ENCODE measurements at places on chromosomes 2 and 18.

- DNase-seq = no peak
Observed at GRCh38 chr2:72222829-72223564, 75.3 kb upstream of the CYP26B1 start.

DNA sequence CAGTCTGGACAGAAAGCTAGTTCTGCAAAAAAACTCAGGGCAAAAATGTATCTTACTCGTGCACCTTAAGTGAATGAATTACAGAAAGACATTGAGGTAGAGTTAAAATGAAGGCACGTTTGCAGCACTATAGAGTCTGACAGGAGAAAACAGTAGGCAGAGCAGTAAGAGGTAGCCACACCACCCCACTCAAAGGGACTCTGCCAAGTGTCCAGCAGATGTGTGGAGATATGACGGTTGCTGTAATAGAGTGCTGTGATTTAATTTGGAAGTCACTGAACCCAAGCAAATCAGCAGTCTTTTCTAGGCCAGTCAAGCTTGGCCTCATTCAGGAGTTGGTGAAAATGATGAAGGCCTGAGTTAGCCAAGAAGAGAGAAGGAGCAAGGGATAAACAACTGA is 464.4 kb downstream of the PTPRM start:
- no peak for DNase-seq

DNA sequence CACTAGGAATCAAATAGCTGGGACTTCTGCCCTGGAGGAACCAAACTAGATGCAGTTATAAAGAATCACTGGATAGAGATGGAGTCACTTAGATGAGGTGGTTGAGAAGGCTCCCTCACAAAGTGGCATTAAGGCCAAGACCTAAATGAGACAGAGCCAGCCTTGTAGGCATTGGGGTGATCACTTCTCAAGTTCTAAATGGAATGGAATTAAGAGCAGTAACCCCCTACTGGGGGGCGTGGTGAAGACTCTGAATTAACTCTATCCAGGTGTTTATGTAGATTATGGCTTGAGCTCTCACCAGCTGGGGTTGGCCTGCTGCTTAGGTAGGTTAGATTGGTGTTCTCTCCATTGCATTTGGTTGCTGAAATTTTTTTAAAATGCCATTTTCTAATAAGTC is 71.3 kb downstream of the TTC27 start:
- DNase-seq = no peak

- DNase-seq = no peak
Observed at GRCh38 chr2:224347176-224348051, 54.5 kb downstream of the FAM124B start.

DNA sequence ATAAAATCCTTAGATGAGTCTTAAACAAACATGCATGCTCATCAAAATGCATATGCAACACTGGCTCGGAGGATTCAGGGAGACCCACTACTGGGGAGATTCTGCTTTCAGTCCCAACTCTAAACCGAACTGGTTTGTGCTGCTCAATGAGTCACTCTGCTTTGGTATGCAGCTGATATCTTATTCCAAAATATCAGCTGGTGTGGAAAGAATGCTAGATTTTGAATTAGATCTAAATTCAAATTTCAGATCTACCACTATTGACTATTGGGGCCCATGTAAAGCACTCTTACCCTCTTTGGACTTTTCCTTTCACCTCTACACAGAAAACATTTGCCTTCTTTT is 39.2 kb upstream of the TTN start:
- no peak for DNase-seq

- no peak for DNase-seq
Observed at GRCh38 chr18:74878267-74878666, 280.6 kb downstream of the ZNF407 start.

DNA sequence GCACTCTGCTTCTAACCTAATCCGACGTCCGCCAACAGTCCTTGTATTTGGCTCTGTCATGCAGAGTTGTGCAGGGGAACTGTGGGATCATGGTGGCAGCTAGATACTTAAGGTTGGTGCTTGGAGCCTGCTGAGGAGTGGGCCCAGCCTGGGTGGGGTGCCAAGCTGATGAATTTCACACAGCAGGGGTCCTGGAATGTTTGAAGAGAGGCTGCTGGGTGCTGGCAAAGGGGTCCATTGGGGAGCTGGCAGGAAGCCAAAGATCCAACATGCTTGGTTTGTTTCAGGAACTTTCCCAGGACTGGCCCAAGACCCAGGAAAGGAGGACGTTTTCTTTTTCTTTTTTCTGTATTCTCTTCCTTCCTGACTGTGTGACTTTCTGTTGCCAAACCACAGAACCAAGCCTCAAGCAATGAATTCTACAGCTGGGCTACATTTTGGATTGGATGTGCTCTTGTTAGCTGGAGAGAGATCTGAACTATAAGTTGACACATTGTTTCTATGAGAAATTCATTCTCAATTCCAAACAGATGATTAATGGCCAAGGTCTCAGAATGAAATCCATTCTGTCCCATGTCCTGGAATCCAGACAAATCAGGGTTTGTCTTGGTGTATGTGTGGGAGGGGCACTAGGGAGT is 49.9 kb downstream of the DHRS9 start:
- DNase-seq = no peak

GRCh38 chr2:70073493-70073892 is 13.8 kb upstream of the PCBP1 start:
- no peak for DNase-seq

GRCh38 chr18:21057112-21057511 is 54.5 kb downstream of the ROCK1 start:
- no peak for DNase-seq

GRCh38 chr2:207319316-207319715 is 153.6 kb upstream of the KLF7 start:
- DNase-seq = no peak

DNA sequence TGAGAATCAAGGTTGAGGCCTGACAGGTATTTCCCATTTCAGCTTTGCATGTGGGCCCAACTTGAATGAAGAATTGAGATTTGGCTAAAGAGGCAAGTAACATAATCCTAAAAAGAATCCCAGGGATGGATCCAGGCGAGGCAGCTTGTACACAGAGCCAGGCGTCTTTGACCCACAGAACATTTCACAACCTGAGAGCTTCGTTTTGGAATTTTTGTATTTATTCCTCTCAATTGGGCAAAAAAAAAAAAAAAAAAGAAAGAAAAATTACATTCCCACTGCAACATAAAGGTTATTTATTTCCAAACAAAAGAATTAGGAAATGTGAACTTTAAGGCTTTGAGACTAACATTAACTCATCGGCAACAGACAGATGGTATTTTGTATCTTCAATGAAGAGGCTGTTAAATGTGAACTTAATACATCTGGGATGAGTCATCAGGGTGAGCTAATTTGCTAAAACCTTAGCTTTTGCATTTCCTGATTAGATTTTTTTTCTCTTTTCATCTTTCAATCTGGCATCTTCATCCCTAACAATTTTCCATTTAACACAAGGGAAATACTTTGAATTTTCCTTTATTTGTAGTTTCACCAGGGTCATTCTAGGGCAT is 478.5 kb upstream of the TNP1 start:
- DNase-seq = no peak

GRCh38 chr2:127674241-127675209 is 805 bp downstream of the LIMS2 start:
- DNase-seq = no peak

DNA sequence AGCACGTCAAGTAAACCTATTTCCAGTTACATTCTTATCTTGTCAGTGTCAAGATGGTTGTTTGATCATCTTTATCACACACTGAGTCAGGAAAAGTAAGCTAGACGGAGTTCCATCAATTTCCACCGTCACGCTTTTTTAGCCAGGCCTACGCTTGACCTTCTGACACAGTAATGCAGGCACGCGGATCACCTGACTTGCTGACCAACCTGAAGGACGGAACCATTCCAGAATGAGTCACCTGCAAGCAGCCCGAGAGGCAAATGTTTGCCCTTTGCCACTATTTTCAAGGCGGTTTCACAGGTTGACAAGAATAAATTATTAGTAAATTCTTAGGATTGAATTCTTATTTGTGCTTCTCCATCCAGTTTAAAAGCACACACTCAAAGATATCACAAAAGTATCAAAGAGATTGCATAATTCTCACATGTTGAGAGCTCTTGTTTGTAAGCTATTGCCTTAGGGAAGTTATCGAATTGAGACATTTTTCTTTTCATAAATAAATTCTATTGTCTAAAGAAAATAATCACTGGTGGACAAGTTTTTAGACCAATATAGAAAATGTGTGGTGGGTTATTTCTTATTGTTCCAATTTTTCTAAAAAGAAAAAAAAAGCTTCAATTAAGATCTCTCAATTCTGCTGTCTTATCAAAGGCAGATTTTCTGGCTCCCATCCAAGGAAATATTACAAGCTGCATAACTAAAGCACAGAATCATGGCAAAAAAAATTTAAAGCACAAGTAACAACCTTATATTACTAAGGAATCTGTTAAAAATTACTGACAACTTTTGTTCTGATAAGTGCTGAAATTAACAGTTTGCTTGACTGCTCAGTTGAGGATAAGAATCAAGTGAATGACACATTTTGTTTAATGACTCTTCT is 31.9 kb downstream of the UXS1 start:
- DNase-seq = no peak

GRCh38 chr2:204024503-204024902 is 87.9 kb downstream of the ICOS start:
- DNase-seq = no peak

GRCh38 chr2:211391189-211391567 is 834.8 kb downstream of the CPS1 start:
- no peak for DNase-seq

GRCh38 chr2:67572721-67573435 is 175.7 kb downstream of the ETAA1 start:
- no peak for DNase-seq

DNA sequence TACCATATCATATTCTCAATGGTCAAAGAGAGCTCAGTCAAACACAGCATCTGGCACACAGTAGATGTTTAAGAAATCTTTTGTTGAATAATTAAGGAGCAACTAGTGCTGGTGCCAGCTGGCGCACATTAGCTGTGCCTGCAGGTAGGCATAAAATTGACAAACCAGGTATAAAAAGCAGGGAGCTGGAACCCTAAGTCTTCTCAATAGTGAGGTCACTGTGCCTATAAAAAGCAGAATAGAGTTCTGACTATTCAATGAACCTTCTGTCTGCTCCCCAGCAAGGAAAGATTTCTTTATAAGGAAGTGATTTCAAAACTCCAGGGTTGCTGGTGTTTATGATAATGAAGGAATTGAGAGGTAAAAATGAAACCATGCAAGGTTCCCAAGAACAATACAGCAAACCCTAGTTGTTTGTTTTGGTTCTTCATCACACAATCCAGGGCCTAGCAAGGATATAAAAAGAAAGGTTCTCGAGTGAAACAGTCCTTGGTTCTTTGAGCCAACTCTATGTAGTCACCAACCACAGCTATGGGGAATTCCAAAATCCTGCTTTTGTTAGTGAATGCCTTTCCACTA is 76.1 kb downstream of the THADA start:
- no peak for DNase-seq

DNA sequence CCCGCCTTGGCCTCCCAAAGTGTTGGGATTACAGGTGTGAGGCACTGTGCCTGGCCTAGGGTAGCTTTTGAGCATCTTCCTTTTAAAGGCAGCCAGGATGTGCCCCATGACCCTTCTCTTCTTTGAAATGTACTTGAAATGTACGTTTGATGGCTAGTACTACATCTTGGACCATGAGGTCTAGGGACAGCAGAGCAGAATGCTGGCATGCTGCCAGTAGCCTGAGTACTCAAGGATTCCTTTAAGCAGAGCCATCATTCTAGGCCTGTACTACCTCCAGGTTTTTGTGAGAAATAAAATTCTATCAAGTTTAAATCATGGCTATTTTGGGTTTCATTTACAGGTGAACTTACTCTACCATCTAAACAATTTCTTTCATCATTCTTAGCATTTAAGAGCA is 2.9 kb upstream of the EML6 start:
- no peak for DNase-seq

- no peak for DNase-seq
Observed at GRCh38 chr2:21251216-21251980, 127.6 kb downstream of the TDRD15 start.

- DNase-seq = no peak
Observed at GRCh38 chr2:3041246-3041645, 336.4 kb downstream of the EIPR1 start.

- no peak for DNase-seq
Observed at GRCh38 chr18:34794348-34794747, 84.2 kb downstream of the DTNA start.

GRCh38 chr2:39743269-39743776 is 35.7 kb downstream of the THUMPD2 start:
- DNase-seq = no peak

- no peak for DNase-seq
Observed at GRCh38 chr2:239726091-239726591, 299.0 kb downstream of the NDUFA10 start.

DNA sequence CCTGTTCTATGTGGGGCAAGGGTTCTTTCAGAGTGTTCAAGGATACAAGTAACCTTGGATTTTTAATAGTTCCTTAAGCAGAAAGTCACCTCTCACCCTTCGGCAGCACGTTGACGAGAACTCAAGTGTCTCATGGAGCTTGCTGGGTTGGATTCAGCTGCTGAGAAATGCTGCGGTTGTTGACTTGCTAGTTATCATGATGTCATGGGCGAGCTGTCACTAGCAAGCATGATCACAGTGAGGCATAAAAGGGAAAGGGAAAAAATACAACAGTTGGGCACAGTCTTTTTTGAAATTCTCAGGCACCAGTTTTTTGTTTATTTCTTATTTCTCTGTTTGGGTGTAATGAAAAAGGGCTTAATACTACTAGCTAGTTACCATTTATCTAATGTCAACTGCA is 53.2 kb downstream of the ADCYAP1 start:
- DNase-seq = no peak

GRCh38 chr2:172249334-172249733 is 146.6 kb upstream of the DLX2 start:
- no peak for DNase-seq

GRCh38 chr18:73741946-73742345 is 405.7 kb downstream of the FBXO15 start:
- DNase-seq = no peak

DNA sequence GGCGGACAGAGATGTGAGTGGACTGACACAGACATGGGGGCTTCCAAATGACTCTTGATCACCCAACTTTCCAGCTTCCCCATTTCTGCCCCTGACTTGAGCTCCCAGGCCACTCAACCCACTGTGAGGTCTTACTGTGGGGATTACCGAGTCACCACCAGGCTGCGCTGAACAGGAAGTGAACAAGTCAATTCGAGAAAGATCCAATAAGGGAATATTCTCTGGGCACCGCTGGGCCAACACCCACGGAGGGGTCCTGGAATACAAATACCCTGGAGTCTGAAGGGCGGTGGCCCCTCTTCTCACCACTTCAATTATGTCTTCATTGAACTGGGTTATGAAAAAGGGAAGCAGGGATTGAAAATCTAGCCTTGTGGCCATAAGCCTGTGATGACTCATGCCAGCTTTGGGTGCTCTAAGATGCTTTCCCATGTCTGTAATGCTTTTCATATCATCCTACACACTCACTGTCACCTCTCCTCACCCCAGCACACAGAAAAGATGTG is 37.7 kb downstream of the BCL11A start:
- DNase-seq = no peak

DNA sequence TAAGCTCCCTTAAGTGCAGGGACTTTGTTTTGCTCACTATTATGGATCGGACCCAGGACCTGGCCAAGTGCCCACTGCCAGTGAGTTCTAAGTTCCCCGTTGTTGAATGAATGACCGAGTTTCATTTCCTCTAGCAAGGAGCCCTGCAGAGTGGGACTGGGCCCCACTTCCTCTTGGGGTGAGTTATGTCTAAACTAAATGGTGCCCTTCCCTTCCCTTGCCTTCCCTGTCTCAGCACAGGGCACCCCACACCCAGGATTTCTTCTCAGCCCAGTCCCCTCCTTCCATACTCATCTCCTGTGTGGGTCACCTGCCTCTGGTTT is 195.3 kb upstream of the HS6ST1 start:
- no peak for DNase-seq

All from stimulated activated CD8-positive, alpha-beta memory T cell treated with anti-CD3 and anti-CD28 coated beads, Interleukin-4, amount 100 ng/mL, for 4 hours (primary cell).